NCI-H1092 (cell line): ENCODE measurements at places on chromosomes 7 and 10.
A peak's percentile ranks its signal among the peaks of the same experiment; 100 is the strongest.

DNA sequence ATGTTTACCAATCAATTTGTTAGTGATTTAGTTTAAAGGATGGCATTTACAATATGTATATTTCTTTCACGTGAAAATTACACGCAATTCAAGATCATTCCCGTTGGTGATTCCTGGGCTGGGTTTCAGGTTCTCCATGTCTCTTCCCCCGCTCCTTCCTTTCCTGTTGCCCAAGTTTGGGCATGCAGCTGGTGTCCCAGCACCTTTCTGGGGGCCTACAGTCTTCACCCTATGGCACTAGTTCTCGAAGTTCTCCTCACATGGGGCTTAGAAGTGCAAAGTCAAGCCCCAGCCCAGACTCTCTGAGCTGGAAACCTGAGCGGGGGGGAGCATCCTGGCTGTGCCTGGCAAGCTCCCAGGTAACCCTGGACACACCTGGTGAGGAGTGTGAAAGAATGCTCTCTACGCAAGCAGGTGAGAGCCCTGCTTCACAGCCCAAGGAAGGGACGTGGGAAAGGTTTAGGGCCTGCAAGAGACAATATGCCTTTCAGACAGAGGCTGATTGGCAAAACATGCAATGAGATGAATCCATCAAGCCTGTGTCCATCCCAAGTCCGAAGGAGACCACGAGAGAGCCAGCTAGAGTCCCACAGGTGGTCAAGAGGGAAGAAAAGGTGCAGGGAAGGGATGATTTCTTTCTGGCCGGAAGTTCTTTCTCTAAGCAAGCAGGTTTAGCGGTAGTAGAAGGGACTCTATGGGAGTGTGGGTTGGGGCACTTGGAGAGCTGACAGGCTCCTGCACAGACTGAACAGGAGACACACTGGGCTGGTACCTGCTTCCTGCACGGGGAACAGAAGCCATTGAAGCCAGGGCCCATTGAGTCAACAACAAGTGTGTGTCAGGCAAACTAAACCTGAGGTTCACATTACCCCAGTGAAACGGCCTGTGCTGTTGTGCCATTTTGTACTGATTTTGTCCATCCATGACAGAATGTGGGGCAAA, 131.1 kb downstream of the ADARB2 start:
- no peak for DNase-seq

DNA sequence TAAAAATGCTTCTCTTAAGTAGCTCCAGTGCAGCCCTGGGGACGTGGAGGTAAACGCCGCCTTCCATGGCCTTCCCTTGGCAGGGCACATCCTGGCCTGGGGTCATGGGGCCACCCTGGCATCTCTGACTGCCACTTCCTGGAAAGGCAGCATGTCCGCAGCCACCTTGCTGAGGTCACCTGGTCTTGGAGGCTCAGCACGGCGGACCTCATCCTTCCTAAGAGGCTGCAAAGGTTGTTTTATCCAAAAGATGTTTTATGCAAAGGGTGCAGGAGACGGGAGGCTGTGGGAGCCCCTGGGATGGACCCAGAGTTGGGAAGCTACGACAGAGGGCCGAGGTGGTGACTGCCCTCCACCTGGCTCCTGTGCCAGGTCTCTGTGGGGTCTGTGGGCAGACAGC, 106.0 kb downstream of the TCERG1L start:
- DNase-seq = no peak

DNA sequence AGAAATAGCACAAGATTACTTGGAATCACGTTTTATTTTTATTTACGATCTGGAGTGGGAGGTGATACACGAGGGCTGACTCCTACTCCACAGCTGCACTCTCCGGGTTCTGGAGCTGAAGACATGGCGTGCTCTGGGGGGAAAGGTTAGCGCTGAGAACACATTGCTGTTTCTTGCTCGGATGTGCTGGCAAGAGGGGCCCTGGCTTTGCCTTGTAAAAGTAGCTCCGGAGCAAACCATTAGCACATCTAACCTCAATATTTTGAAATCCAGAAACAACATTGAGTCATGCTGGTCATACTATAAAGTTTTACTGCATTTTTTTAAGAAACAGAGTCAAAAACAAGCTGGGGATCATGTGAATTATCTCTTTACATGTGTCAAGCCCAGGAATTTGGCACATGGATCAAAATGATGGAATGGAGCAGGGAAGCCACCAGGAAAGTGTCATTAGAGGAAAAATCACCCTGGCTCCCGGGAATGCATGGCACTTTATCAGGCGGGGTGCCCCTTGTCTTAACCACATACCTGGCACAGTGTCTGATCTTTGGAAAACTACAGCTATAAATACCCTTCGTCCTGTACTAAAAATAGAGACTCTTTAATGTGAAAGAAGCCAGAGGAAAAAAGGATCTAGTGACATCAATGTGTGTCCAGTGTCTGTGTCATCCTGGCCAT, 31.6 kb upstream of the LYZL1 start:
- DNase-seq = no peak

DNA sequence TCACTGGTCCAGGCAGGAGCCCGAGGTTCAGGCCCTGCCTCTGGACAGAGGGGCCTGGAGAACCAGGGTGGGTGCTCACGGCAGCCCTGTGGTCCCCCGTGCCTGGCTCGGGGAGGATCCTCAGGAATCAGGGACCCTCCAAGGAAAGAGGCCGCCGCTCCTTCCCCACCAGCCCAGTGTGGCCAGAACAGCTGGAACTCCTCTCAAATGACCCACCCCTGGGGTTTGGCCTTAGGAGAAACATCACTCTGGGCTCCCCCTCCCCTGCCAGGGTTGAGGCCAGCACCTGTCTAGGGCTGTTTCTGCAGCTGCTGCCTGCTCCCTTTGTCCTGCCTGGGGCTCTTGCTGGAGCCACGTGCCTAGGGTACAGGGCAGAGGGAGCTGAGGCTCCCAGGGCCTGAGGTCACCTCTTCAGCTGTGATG, 161.0 kb downstream of the RNF216 start:
- DNase-seq = peak; percentile 39

GRCh38 chr7:5625938-5626337, 155.5 kb downstream of the RNF216 start:
- no peak for DNase-seq

DNA sequence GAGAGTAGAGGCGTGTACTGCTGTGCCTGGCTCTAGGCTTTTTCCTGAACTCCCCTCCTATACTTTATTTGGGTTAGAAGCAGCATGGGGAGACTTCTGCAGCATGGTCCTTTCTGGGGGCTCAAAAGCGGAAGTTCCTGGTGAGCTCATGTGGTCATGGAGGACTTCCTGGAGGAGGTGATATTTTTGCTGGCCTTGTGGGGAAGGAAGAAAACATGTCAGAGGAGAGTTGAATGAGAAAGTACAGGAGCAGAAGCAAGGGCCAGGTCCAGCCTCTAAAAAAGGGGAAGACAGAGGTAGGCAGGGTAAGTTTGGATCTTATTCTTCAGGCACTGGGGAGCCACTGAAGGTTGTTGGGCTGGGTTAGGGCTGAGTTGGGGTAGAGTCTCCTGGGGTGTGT, 45.5 kb downstream of the CASTOR2 start:
- no peak for DNase-seq

GRCh38 chr10:86439544-86439943, 72.9 kb upstream of the GRID1 start:
- DNase-seq = no peak

DNA sequence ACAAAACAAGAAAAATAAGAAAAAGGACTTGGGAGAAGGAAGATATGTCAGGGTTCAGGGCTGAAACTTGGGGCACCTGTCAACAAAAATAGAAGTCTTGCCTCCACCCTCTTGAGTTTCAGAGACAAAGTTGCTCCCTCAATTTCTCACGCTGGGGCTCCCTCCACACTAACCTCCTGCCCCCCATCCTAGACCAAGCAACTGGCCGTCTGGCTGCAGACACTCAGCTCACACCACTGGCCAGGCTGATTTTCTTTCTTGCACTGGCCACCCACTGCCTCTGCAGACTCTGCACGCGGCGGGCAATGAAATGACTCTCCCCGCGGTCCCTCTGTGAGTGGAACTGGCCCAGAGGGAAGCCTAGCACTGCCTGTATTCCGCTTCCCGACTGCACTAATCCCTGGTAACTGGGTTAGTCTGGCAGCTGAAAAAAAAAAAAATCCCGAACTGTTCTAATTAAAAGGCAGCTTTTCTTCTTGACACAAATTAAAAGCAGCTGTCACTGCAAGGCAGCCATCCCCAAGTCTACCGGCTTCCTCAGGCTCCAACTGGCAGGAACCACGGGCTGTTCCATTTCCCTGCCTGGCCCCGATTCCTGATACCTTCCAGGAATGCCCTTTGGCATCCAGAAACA, 83.5 kb downstream of the SPDYE5 start:
- DNase-seq = no peak

DNA sequence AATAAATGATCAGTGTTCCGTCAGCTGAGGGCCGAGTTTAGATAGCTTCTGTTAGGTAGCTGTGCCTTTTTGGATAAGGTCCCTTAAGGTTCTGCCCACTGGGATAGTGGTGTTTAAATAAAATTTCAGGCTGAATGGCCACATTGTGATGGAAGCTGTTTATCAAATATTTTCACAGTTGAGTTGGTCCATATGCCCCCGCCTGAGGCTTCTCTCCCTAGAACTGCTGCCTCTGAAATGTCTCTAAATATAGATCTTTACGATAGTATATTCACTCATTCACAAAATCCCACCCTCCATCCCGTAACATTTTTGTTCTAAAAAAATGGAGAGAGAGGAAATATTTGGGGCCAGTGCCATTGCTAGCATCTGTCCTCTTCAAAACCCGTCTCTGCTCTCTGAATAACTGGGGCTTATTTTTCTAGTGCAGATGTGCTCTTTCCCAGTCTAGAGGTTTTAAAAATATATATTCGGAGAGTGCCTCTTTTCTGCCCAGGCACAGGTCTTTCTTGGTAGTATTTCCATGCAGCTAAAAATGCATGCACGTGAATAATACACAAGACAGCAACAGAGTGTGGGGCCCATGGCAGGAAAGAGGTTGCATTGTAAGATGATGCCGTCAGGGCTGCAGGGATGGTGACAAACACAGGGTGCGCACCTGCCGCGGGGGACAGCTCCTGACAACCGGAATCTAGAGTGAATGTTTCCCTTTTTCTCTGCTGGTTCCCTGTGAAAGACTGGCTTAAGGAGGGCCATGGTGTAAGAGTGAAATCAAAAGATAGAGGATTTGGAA, 105.4 kb upstream of the BTBD16 start:
- no peak for DNase-seq

DNA sequence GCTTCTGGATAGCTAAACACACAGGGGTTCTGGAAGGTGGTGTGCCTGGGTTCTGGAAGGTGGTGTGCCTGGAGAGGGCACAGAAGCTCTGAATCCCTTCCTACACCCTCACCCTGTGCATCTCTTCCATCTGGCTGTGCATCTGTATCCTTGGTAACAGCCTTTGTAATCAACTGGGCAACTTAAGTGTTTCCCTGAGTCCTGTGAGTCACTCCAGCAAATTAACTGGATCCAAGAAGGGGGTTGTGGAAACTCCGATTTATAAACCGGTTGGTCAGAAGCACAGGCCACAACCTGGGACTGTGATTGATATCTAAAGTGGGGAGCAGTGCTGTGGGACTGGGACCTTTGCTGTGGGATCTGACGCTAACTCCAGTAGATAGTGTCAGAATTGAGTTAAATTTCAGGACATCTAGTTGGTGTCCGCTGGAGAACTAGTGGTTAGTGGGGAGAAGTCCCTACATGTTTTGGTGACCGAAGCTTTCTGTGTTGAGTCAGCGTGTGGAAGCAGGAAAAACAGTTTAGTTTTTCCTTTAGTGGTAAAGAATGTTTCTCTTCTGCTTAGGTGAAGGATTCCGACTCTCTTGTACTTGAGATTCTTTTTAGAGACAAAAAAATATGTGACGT, 228.1 kb downstream of the BMPER start:
- DNase-seq = no peak

GRCh38 chr10:11721806-11722205, 20.4 kb upstream of the ECHDC3 start:
- DNase-seq = no peak

GRCh38 chr10:15451137-15452094, 80.3 kb upstream of the FAM171A1 start:
- no peak for DNase-seq

DNA sequence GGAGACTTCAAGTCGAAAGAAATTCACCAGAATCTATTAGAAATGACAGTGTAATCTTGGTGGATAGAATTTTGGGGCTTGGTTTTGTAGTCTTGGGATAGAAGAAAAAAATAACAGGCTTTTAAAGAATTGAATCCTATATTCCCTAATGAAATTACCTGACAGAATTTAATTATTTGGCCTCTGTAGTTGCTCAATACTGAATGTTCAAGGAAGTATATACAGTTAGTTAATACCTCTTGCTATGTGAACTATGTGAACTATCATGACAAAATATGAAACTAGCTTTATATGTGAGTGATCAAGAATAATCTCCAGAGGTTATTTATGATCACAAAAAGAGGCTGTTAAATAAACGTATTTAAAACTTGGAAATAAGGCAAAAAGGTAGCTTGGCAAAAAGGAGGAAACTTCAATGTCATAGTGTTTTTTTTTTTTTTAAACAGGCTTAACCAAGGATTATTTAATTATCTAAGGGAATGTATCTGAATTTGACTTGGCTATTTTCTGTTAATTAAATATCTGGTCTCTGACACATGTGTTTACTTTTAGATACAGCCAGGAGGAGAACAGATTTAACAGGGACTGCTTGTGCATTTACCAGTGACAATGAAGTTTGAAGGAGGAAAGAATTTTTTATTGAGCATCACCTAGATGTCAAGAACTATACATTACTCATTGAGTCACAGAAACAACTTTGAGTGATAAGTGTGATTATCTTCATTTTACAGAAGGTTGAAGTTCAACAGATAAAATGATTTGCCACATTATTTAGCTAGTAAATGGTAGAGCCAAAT, 11.5 kb upstream of the CASD1 start:
- DNase-seq = no peak

DNA sequence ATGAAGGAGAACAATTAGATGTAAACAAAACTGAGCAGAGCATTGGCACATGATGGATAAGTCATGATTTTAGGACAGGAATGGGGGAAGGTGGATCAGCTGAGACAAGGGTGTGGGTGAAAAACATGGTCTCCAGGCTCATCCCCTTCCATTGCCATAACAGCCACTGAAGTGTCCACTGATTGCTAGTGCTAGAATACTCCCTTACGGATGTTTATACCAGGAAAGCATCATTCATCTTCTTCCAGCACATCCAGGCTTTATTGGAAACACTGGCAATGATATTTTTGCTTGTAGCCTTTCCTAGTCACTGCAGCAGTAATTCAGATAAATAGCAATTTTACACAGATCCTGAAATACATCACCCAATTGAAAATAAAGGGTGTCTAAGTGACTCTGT, 259.5 kb downstream of the PLXDC2 start:
- no peak for DNase-seq

DNA sequence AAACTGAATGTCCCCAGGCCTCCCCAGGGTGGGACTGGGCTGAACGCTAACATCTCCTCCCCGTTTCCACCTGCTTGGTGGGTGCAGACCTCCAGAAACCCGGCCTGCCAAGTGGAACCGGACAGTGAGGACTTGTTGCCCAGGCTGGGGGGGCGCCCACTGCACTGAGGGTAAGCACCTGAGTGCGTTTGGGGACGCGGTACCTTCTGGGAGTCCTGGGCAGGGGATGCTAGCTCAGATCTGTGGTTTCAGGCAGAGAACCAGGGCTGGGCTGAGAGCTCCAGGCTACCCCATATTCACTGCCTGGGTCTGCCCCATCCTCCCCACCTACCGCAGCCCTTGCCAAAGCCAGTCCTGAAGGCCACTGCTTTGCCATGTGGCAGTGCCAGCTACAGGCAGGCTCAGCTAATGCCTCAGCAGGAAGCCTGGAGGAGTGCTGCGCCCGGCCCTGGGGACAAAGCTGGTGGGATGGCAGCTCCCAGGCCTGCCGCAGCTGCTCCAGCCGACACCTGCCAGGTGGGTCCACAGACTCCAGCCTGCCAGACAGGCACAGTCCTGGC, 3.5 kb upstream of the ZNF467 start:
- DNase-seq = peak; percentile 29
